Cerebellar cortex (tissue), 1 donor: ENCODE measurements at places on chromosomes 3 and 15.

GRCh38 chr15:44550256-44550655, 13.3 kb downstream of the EIF3J start:
- DNase-seq = peak; percentile 49

DNA sequence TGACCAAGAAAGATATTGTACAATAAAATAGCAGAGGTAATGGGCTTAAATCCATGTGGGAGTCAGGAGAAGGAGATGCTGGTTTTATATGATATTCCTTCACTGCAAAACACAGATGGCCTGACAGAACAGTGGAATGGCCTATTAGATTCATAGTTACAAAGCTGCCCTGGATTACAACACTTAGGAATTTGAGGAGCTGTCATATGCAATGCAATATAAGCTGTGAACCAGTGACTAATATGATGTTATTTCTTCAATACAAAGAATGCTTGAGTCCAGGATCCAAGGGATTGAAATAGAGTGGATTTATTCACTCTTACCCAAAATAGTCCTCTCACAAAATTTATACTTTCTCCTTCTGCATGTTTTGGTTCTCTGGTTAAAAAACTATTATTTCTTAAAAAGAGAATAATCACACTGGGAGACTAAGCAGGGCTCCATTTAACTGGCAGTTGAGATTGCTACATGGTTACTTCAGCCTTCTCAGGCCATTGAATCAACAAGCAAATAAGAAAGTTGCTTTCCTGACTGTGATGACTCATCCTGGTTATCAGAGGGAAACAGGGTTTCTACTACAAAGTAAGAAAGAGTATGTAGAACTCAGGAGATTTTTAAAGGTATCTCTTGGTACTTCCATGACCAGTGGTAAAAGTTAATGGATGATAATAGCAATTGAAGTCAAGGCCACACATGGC, 79.8 kb upstream of the ZPLD1 start:
- no peak for DNase-seq

- no peak for DNase-seq
Observed at GRCh38 chr3:66338927-66339326, 118.1 kb downstream of the SLC25A26 start.

- no peak for DNase-seq
Observed at GRCh38 chr15:28106294-28107110, 7.4 kb upstream of the OCA2 start.

GRCh38 chr3:102866845-102867244, 432.0 kb downstream of the ZPLD1 start:
- no peak for DNase-seq

- DNase-seq = no peak
Observed at GRCh38 chr3:194091141-194091540, 44.8 kb upstream of the HES1 start.

- DNase-seq = no peak
Observed at GRCh38 chr15:46569781-46570180, 935.0 kb downstream of the SQOR start.

DNA sequence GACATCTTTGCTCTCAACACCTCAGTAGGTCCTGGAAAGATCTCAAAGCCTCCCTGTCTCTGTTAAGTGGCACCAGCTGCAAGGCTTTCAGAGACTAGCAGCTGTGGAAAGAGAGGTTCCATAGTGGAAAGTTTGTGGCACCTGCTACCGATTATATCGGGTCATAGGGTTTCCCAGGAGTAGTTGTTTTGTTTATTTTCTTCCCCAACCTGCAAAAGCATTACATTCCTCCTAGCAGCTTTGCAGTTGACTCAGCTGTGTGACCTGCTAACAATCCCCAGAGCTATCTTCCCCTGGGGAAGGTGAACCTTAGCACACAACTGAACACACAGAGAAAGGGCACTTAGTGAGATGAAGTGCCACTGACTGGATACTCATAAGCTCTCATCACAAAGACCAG, 598.9 kb upstream of the GRM7 start:
- DNase-seq = no peak
